ENCODE measurements at places on chromosomes 16 and 17.

GRCh38 chr16:86354641-86355513 is 155.4 kb upstream of the FOXF1 start:
- DNase-seq: no peak

DNA sequence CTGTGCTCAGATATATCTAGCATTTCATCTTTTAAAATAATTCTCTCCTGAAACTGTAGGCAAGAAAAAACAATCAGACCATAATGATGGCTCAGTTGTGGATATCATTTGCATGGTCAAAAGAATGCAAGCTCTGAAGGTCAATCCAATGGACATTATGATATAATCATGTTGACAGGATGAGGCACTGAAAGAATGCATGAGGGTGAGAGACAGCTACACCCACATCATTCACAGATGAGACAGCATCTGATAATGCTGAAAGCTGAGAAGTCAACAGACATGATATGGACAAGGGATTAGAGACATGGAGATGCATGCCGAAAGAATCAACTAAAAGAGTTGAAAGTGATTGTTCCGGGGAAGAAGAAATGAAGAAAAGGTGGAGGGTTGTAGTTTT is 346.4 kb upstream of the CDH5 start:
- DNase-seq: no peak

GRCh38 chr17:40554646-40555295 is 10.5 kb downstream of the CCR7 start:
- DNase-seq: no peak

DNA sequence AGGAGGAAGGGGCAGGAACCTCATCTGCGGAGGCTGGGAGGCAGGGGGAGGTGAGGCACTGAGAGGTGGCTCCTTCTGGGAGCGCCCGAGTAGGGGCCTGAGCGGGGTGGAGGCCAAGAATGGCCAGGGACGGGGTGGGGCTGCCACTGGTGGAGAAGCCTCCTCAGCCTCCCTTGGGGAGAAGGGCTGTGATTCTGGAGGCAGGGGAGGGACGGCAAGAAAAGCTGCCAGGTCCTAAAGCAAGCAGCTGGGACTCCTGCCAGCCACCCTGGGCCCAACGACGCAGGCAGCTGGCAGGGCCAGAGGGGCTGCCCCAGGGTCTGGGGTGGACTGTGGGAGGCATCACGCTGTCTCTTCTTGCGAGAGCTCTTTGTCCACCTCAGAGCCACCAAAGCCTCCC is 12.7 kb upstream of the MLKL start:
- DNase-seq: no peak

- no peak for DNase-seq
Measured at GRCh38 chr17:78673395-78673794, 96.2 kb upstream of the DNAH17 start.

GRCh38 chr17:148757-149156 is 11.4 kb downstream of the SCGB1C2 start:
- no peak for DNase-seq

DNA sequence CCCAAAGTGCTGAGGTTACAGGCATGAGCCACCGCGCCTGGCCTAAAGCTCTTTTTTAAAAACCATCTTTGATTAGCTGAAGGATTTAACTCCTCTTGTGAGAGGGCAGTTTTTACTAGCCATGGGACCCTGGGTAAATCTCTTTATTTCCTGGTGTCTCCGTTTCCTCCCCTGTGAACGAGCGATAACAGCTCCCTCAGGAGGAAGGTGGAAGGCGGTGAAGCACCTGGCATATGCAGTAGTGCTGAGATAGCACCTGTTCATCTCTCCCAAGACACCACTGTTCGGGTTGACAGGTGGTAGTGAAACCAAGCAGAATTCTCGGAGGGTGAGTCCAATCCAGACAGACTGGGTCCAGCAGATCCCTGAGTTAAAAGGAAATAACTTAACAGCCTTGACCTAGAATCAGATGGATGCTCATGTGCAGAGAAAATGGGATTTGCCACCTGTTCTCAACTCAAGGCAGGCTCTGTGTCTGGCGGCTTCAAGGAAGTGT is 86.2 kb downstream of the CRISPLD2 start:
- DNase-seq: no peak

GRCh38 chr17:42253578-42253977 is 22.6 kb downstream of the STAT5B start:
- no peak for DNase-seq

DNA sequence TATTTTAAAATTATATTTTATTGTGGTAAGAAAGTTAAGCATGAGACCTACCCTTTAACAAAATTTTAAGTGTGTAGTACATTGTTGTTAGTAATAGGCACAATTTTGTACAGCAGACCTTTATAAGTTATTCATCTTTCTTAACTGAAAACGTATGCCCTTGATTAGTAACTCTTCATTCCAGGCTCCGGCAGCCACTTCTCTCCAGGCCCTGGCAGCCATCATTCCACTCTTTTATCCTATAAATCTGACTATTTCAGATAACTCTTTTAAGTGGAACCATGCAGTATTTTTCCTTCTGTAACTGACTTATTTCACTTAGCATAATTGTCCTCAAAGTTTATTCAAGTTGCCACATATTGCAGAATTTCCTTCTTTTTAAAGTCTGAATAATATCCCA is 348.2 kb downstream of the CDH11 start:
- no peak for DNase-seq

- no peak for DNase-seq
Measured at GRCh38 chr17:38339891-38340290, 3.9 kb downstream of the GPR179 start.

DNA sequence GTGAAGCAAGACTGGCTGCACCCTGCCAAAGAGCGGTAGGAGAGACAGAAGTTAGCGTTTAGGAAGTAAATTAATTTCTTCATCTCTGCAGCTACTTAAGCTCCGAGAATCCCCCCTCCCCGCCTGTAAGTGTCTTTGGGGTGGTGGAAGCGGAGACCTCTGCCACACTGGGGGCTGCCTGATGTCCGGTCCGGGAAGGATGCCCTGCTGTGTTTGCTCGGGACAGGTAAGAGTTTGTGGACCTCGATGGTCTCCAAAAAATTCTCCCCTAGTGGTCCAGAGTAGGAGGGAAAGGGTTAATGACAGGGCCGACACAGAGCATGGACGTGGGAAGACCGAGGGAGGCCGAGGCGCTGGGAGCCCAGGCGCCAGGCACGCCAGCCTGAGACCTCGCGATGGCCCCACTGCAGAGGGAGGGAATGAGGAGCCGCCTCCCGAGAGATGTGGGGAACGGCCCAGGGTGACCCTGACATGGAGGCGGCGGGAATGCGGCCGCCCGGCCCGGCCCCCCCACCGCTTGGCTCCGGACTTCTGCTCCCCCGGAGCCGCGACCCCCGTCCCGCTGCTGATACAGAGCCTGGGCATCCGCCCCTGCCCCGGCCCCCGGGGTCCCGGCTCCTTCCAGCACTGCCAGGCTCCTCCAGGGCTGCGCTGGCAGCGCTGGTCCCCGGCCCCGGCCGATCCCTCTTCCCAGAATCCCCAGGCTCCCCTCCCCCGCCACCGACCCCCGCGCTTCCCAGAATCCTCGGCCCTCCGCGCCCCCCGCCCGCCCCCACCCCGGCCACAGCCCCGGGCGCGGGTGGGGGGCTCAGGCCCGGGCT is 680 bp downstream of the ZNF629 start:
- DNase-seq: no peak

GRCh38 chr17:14080847-14081251 is 11.5 kb downstream of the COX10 start:
- DNase-seq: no peak

GRCh38 chr16:8107296-8107695 is 483.0 kb downstream of the TMEM114 start:
- no peak for DNase-seq

DNA sequence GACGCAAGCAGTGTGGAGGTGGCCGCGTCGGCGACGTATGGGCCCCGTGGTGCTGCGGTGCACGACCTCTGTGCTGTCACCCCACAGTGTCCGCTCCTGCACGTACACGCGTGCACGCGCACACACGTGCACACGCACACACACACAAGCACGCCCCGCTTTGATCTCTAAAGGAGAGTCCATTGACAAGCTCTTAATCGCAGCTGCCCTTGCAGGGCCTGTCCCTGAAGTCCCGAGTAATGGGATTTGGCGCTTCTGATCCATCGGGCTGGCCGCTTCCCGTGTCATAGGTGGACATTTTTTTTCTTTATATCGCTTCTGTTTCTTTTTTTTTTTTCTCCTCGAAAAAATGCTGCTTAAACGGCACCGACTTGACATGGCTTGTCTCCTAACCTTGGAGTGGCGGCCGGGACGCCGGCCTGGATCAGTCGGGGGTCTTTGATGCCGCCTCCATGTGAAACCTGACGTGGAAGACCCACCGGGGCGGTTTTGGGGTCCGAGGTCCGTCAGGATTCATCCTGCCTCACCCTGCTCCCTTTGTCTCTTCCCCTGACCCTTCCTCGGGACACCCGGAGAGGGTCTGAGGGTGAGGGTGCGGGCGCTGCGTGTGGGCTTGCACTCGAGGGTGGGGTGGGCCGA is 8.3 kb upstream of the AXIN1 start:
- DNase-seq: no peak

DNA sequence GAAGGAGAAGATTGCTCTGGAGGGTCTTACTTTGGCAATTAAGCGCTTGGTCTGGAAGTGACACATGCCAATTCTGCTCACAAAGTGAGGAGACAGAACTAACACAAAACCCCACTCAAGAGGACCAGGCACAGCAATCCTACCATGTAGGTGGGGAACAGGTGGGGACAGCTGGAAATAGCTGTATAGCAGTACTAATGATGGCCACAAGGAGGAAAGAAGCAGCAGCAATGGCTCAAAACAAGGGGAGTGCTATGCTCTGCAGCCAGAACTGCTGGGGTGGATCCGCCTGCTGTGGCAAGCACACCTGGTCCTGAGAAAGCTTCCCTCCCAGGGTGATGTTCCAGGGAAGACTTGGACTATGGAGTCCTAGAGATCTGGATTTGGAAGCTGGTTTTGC is 17.0 kb upstream of the TMEM132E start:
- DNase-seq: no peak

- DNase-seq: no peak
Measured at GRCh38 chr16:84093879-84094270, 22.9 kb downstream of the MBTPS1 start.
